Cortex of kidney (tissue), 1 donor: ENCODE measurements at places on chromosomes 4 and X.

GRCh38 chr4:74628852-74629620, 165.3 kb downstream of the BTC start:
- DNase-seq, result no peak

DNA sequence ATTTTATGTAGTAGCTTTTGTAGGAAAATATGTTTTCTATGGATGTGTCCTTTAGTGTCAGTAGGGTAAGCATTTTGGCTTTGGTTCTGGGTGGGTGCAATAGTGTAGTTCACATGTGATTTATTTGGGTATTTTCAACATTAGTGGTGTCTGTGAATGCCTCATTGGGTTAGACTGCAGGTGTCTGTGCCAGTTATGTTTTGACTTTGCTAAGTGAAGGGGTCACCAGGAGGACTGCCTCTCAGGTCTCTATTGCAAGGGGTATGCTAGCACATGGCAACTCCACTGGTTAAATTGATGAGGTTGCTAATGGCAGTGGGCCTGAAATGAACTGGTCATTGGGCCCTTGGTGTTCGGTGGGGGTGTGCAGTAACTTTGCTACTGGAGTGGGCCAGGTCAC, 467.1 kb downstream of the NAF1 start:
- no peak for DNase-seq

- no peak for DNase-seq
Measured at GRCh38 chr4:26670903-26671537, 87.1 kb downstream of the TBC1D19 start.

DNA sequence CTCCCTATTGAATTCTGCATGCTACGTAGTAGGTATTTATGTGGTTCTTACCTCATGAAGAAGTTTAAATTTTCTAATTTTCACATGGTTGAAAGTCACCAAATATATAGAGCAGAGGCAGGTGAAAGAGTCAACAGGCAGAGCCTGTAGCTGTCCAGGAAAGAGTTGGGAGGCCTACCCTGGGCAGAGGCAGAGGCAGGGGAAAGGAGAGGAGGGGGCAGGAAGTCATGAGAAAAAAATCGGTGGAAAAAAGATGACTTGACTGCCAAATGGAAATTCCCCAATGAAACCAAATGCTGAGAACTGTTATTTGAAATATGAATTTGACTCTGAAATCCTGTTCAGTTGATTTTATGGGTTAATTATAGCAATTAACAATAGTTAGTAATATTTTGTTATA, 23.1 kb upstream of the GPR34 start:
- DNase-seq, result no peak

DNA sequence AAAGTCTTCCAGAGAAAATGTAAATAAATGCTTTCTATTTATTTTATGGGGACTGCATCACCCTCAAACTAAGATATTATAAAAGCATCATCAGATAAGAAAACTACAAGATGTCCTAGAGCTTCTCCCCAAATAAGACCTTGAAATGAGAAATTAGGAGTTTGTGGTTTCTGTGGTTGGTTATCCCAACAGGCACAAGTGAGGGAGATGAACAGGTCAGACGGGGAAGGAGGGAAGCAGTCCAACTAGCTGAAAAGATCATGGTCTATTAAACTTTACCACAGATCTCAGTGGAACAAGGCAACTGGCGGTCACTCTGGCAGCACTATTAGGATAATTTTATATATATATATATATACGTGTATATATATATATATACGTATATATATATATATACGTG, 319.3 kb upstream of the GRID2 start:
- DNase-seq, result no peak
